ENCODE measurements at places on chromosomes 16 and 17. TPM values are rescaled to one million over a fixed set of nuclear protein-coding genes. Genes with fewer than 3 reads are reported as not detected.

WIPF2 gene
- 28.1 TPM for polyA plus RNA-seq

GRCh38 chr17:13735444-13735843 lies 133.7 kb upstream of the HS3ST3A1 start:
- no peak for DNase-seq

TMC6 gene
- 47.7 TPM for polyA plus RNA-seq

SYNGR3 gene
- 0.48 TPM for polyA plus RNA-seq

Measured in right lung (tissue), 10 donors.